Activated naive CD4-positive, alpha-beta T cell treated with Interleukin-2 at 50 U/mL for 16 hours (primary cell): ENCODE measurements at places on chromosomes 12 and 14.

DNA sequence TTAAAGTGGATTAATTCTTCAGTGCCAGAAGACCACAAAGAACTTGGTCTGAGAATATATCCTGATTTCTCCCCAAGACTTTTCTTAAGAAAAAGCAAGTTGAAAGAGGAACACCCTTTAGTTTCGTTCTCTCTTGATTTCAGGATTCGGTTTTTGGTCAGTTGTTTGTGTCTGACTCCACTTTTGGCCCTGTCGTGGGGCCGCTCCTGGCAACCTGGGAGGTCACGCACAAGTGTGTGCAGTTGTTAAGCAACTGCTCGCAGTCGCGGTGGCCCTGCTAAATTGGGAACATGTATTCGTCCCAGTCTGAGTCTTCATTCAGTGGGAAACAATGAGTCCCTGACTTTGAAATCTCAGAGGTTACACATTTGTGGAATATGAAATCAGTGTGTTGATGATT is 68.7 kb downstream of the RGS6 start:
- no peak for DNase-seq

GRCh38 chr12:130609966-130610365 is 106.1 kb downstream of the RIMBP2 start:
- no peak for DNase-seq

GRCh38 chr14:61706096-61706690 is 10.9 kb downstream of the HIF1A start:
- DNase-seq, result no peak

DNA sequence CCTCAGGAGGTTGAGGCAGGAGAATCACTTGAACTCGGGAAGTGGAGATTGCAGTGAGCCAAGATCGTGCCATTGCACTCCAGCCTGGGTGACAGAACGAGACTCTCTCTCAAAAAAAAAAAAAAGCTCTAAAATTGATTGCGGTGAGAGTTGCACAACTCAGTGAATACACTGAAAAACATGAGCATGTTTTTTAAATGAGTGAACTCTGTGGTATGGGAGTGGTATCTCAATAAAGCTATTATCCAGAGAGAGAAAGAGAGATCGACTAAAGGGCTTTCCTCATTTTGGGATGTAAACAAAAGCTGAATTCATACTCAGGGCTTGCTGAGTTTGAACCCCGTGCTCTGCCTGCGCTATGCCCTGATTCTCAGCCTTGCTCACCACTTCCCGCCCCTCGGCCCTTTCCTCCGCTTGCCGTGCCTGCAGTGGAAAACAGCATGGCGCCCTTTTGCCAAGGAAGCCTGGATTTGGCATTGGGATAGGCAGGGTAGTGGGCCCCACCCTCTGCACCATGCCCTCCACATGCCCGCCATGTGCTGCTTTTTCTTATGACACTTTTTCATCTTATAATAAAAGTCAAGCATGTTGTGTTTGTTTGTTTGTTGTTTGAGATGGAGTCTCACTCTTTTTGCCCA is 102.5 kb downstream of the LGMN start:
- no peak for DNase-seq

GRCh38 chr12:7750350-7750749 is 3.2 kb upstream of the CLEC4C start:
- no peak for DNase-seq

DNA sequence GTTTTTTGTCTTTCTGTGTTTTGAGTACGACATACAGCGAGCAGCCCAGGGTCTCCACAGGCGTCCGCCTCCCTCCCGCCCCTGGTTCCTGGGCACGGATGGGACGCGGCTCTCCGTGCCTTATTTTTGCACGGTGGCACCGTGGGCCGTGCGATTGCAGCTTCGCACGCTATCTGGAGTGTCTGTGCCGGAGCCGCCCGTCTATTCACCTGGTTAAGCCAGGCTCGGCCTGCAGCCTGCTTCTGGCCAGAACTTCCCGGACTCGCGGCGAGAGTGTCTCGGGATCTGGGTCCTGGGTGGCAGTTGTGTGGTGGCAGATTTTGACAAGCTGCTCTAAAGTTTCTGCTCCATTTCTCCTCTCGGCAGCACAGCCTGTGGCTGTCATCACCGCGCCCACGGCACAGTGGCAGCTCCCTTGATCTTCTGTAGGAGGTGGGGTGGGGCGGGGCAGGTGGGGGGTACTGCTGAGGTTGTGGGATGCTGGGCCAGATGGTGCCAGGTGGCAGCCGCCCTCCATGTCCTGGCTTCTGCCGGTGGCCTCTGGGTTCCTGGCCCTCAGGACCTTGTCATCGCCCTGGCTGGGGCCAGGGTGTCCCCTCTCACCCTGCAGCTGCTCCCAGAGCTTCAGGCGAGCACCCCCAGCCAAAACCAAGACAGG is 2.9 kb downstream of the MMP17 start:
- peak; percentile 43 for DNase-seq

- DNase-seq, result no peak
Observed at GRCh38 chr12:92539110-92539749, 163.6 kb upstream of the PLEKHG7 start.

DNA sequence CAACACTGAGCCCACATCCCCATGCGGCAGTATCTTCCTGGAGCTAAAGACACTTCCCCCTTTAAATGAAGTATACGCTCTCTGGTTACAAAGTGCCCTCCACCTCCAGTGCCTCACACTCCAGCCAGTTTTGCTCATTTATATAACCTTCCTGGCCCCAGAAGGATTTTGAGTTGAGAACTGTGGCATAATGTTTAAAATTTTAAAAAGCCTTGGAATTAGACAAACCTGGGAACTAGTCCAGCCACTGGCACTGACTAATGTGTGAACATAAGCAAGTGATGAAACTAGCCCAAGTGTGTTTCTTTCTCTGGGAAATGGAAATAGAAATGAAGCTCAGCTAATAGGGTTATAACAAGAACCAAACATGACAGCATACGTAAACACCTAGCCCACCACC is 723.7 kb upstream of the USP15 start:
- no peak for DNase-seq

DNA sequence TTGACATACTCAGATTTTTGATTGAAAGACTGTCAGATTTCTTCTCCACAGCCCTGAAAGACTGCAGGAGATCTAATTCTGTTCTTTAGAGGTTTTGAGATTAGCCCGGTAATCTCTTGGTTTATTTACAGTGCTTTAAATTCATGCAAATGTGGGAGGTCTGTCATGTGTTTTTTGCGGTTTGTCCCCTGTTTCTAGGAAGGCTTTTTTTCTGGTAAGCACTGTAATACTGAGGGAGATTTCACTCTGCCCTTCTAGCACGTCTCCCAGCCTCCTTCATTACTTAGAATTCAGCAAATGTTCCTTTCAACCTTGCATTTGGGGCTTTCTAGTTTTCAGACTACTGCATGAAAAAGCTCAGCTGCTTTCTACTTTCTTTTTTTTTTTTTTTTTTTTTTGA is 31.1 kb downstream of the GPHN start:
- DNase-seq, result no peak

- no peak for DNase-seq
Observed at GRCh38 chr12:2354151-2354991, 301.6 kb downstream of the CACNA1C start.

DNA sequence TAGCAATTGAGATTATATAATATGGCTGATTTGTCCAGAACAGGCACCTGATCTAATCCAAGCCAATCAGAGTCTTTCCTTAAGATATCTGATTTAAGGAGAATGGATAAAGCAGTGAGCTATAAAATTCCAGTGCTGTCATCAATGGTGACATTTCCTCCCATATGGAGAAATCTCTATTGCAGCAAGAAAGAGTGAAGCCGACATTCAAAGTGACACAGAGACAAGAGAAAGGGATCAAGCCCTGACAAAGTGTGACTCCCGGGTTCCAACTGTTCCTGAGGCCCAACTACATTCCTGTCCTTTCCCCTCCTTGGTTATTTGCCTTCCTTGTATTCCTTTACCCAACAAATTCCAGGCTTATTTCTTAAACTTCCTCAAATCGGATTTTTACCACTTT is 430.0 kb upstream of the SOX5 start:
- no peak for DNase-seq

GRCh38 chr12:111256629-111257434 is 112.1 kb downstream of the PHETA1 start:
- no peak for DNase-seq

DNA sequence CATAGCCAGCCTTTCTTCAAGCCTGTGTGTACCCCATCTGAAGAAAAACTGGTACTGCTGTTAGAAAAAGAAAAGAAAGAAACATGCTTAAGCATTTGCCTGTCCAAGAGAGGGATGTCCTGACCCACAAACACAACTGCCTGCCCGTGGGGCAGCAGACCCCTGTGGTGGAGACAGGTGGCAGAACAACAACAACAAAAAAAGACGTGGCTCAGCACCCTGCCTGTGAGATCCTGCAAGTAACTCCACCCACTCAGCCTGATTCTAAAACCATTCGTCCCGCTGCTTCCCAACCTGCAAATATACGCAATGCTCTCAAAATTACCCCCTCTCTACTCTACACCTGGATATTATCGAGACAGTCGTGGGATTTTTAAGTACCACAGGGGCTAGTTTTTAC is 64.9 kb upstream of the ZDHHC17 start:
- no peak for DNase-seq

DNA sequence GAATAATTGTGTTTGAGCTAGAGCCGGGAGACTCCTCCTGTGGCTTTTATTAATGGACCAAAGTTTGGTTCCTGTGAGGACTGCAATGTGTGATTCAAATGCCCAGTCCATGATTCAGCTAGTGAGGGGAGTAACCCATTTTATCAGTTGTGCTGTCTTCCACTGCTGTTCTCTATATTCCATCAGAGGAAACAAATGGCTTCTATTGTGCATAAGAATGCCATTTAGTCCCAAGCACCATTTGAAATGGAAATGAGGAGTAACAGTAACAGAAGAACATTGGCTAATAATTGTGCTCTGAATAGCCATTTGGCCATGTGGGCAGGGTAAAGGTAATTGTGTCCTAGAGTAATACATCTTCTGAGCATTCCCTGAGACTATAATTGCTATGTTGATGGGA is 642.7 kb downstream of the DIO2 start:
- DNase-seq, result no peak

- no peak for DNase-seq
Observed at GRCh38 chr12:6821591-6822425, at the start of gene GPR162. Gene GPR162, plus strand, starts transcription at chr12:6821821. Its CDS starts 2,078 bp downstream, at chr12:6823899.

GRCh38 chr14:89911010-89911919 is 43.3 kb downstream of the EFCAB11 start:
- no peak for DNase-seq

DNA sequence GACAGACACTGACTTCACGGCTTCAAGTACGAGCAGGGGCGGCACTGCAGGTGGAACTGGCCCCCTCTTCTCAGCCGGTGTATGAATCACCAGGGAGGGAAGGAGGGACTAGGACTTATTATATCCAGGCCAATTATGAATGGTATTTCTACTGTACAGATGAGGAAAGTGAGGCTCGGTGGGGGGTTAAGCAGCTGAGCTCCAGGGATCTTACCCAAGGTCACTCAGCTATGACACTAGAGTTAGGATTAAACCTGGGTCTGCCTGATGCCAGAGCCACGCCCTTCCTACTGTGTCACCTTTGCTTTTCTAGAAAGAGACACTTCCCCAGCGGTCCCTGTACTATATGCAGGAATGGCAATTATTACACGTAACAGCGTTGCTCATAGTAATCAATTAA is 42.2 kb upstream of the NRXN3 start:
- no peak for DNase-seq

- DNase-seq, result no peak
Observed at GRCh38 chr14:64637735-64638473, 66.3 kb upstream of the PLEKHG3 start.

DNA sequence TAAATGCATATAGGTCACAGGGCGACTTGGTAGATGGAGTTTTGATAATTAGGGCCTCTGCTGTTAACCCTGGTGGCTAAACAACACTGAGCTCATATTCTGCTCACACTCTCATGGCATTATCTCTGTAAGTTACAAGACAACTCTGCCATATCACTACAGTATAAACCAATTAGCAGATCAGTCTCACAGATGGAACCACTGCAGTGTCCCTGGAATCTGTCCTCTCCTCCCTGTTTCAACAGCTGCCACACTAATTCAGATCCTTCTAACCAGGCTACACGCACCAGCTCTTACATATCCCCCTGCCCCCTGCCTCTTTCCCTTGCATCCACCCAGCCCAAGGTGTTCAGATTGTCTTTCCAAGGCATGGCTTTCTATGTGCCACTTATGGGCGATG is 161.0 kb upstream of the RMST start:
- no peak for DNase-seq

- DNase-seq, result no peak
Observed at GRCh38 chr14:104195878-104196277, 57.5 kb downstream of the KIF26A start.
